Activated CD4-positive, alpha-beta T cell treated with anti-CD3 and anti-CD28 coated beads, Interleukin-2, amount 50 U/mL, for 4 hours (primary cell): ENCODE measurements at places on chromosomes 16 and 17.

GRCh38 chr17:44655983-44656710 is at the start of gene MEIOC:
TSS of gene MEIOC (plus strand) at chr17:44656468. CDS start at chr17:44656614, 146 bp downstream.
- no peak for DNase-seq

DNA sequence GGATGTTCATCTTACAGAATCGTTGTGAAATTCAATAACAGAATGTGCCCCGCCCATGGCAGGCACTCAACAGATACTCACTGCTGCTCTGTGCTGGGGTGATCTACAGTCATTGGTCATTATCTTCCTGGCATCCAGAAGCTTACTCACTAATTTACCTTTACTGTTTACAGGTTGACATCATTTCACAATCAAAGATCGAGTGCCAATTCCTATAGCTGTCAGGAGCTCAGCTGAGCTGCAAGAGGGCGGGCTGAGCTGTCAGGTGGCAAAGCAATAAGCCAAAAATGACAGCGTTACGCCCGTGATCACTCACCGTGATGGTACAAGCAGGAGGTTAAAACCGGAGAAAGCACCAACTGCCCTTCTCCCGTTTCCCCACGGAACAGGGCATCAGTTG is 51.2 kb downstream of the LITAF start:
- no peak for DNase-seq

DNA sequence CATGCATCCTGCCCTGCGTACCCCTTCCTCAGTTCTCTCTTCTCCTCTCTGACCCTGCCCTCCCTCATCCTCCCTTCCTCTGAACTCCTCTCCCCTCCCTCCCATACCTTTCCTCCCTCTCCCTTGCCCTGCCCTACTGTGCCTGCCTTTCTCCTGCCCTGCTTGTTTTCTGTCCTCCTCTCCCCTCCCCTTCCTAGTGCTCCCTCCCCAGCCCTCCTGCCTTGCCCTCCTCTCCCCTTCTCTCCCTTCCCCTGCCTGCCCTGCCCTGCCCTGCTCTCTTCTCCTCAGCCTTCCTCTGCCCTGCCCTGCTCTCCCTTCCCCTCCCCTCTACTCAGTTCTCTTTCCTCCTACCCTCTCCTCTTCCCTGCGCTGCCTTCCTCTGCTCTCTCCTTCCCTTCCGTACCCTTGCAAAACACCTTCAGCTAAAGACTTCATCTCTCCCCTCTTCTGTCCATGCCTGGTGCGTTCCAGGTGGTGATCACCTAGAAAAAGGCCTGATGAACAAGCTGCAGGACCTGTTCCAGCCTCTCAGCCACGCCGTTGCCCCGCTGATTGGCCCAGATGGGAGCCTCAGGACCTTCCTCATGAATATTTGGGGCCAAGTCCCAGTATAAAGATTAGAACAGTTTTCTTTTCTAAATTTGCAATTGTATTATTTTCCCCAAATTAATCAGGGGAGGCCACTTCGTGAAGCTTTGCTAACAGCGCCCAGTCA is 290.5 kb downstream of the CPPED1 start:
- DNase-seq = no peak

DNA sequence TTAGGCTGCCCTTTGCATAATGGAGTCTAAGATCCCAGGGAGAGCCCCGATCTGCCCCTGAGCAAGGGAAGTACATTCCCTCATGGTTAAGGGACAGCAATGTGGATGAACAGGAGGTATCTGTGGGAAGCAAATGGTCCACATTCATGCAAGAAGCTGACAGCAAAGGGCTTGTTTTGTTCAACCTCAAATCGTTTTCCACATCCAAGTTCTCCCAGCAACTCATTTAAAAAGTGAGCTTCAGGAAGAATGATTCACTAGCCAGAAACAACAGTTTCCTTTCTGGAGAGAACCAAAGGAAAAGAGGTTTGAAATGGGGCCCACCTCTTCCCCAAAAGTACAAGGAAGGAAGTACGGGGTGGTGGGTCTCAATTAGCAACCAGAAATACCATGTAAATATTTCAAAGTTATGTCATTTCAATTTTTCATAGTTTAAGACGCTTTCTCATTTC is 9.4 kb downstream of the HSPB9 start:
- no peak for DNase-seq

GRCh38 chr16:82814059-82814458 is 187.3 kb downstream of the CDH13 start:
- DNase-seq = no peak

GRCh38 chr17:77106874-77107358 is 33.9 kb upstream of the SEC14L1 start:
- DNase-seq = no peak

DNA sequence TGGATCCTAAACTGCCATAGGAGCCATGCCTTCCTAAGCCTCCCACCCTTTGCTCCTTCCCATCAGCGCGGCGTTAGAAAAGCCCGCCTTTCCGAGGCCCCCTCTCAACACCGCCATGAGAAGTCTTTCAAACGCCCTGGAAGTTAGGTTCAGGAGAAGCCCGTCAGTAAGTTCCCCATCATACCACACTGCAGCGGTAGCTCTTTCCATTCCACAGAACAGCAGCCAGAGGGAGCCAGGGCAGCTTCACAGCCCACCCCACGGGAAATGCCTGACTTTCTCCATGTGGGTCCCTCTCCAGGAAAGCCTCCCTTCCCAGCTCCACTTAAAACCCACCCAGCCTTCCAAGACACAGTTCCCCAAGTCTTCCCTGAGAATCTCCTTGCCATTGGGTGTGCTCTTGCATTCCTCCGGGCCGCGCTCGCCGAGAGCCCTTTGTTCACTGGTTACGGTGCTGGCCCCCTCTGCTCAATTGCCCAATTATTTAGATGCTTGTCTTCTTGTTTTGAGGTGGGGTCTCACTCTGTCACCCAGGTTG is 28.7 kb downstream of the KIAA0513 start:
- no peak for DNase-seq

DNA sequence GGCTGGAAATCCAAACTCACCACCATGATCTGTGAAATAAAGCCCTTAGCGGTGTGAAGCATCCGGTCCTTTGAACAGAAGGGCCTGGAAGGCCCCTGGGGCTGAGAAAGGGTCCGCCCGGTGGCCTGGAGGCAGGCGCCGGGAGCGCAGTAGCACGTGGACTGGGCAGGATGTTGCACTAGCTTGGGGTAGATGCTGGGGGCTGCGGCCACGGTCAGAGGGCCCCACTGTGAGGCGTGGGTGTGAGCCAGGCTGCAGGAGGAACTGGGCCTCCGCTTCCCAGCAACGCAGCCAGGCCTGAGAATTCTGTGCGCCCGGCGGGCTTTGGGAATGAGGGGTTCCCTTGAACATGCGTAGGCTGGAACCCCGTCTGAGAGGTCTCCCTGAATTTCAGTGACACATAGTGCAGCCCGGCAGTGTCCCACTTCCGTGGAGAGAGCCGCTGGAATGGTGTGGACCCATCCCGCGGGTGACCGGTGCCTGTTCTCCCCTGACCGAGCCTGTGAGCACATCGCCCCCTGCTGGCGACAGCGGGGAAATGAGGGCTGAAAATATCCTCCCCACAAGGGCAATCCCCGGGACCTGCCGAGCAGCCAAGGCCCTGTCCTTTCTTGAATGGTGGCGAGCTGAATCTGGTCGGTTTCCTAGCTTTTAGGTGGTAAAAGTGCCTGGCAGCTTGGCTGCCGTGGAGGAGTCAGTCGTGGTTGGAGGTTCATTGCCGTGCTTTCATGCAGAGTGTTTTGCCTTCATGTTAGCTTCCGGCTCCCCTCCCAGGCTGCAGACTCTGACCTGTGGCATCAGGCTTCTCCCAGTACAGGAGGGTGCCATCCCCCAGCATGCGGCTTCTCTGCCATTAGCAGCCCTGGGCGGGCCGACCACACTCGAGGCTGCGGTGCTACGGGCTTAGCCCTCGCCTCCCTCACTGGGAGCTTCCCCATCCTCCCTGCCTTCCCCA is 43.8 kb downstream of the DNAJA2 start:
- peak; percentile 50 for DNase-seq

DNA sequence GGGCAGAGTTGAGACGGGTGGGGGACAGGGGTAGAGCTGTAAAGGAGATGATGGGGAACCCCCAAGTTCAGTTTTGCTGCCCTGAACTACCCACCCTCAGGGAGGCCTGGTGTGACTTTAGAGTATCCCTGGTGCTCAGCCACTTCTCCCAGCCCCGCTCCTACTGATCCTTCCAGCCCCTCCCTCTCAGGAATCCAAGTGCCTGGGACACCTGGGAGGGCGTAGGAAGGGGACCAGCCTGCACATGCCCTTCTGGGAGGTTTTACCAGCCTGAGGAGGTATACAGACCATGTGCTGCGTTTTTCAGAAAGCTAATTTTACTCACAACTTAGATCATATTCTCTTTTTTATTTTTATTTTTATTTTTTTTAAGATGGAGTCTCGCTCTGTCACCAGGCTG is 4.1 kb downstream of the ST6GALNAC2 start:
- no peak for DNase-seq

DNA sequence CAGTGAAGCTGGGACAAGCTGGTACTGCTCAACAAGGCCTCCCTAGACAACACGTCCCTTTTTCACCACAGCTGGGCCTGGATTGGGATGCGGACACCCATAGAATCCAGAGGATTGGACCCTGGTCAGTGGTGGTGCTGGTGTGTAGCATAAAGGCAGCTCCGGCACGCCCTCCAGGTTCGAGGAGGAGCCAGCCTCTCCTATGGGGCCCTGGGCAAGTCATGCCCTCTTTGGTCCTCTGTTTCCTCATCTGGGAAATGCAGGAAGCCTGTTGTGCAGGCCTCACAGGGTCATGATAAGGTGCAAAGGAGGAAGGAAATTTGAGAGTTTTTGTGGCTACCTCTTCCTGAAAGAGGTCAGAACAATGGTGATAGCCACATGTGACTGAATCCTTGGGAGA is 1741.7 kb downstream of the TP53TG3F start:
- no peak for DNase-seq

DNA sequence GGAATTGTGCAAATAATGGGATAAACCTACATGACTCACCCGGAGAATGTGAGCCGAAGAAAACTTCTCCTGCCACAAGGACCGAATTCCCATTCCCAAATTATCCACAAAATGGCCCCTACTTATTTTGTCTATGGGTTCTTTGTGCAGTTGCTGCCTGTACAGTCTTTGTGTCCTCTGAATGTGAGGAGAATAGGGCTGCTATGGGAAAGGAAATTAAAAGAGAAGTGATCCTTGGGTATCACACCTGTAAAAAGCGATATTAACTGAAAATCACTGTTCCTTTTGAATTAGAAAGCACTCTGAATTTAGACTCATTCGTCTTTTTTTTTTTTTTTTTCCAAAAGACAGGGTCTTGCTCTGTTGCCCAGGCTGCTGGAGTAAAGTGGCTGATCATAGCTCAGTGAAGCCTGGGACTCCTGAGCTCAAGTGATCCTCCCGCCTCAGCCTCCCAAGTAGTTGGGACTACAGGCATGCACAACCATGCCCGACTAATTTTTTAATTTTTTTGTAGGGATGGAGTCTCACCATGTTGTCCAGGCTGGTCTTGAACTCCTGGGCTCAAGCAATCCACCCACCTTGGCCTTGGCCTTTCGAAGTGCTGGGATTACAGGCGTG is 45.4 kb downstream of the CHD9 start:
- no peak for DNase-seq

- DNase-seq = no peak
Observed at GRCh38 chr17:79985943-79986391, 49.7 kb downstream of the TBC1D16 start.

DNA sequence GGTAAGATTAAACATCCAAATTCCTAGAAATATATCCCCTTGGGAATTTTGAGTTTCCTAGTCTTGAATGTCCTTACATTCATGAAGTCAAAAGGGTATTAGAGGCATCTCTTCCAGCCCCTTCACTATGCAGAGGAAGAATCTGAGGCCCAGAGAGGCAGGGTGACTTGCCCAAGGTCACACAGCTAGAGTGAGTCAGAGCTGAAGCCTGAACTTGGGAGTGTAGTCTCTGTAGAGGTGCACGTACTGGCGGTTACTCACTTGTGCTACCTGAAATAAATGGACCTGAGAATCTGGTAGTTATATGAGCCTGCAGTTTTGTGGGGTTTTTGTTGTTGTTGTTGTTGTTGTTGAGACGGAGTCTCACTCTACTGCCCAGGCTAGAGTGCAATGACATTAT is 164.0 kb downstream of the XYLT1 start:
- DNase-seq = no peak

GRCh38 chr17:44039829-44040635 is 25.3 kb upstream of the TMEM101 start:
- no peak for DNase-seq

- DNase-seq = no peak
Observed at GRCh38 chr16:57807252-57807967, 5.1 kb upstream of the KIFC3 start.

DNA sequence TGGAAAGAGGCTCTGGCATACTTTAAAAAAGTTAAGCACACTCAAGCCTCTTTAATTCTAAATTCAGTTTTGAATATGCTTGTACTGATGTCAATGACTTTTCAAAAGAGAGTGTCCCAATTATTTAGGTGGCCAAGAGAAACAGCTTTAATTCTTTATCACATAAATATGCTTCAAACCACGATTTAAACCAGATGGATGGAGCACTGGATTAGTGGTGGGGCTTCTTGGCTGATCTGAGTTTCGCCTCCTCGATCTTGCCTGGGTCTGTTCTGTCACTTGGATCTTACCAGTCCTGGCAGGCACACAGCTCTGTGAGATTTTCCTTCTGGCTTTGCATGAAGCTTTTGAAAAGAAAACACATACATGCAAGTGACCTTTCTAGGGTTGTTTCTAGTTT is 467.8 kb downstream of the MAF start:
- no peak for DNase-seq

GRCh38 chr16:970766-971581 is at the start of gene LMF1:
TSS of gene LMF1 (minus strand) at chr16:970984. CDS start at chr16:970980, 4 bp downstream.
- peak; percentile 91 for DNase-seq
